Activated T-helper 2 cell treated with anti-CD3 and anti-CD28 coated beads, Interferon-gamma antibody, Interleukin-2, Interleukin-4, amounts not matched to agents 10 μg/mL and 5 μg/mL and 100 μg/mL, durations not matched to agents 14 hours and 24 hours and 36 hours (primary cell): ENCODE measurements at places on chromosomes 1 and 21. TPM values are rescaled to one million over a fixed set of nuclear protein-coding genes. Genes with fewer than 3 reads are reported as not detected.

SH2D1B gene
- total RNA-seq = 0.84 and 1.0 TPM in 2 replicates

DNA sequence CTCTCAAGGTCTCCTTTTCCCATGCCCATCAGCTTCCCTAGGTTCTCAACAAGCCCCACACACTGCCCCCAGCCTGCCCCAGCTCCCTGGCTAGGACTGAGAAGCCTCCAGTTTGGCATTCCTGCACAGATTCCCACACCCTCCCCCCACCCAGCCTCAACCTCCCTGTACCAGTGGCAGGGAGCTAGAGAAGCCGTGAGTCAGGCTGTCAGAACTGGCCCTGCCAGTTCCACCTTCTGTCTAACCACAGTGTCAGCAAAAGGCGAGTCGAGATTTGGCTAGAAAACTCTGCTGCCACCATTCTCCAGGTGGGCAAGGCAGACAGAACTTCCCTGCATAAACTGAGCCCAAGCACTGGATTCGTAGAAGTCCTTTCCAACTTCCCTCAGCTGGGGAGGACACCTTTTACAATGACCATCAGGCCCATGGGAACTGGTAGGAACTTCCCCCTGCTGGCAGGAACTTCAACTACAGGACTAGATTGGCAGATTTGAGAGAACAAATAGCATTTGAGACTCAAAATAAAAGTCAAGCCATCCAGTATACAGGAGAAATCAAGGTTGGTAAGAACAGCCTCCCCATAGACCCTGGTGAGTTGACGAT, 31.0 kb downstream of the TNNT2 start:
- H3K36me3 ChIP-seq = no peaks in the 10 kb centered on the region
- no peaks in the 10 kb centered on the region for H3K4me1 ChIP-seq
- no peak overlapping the region for H3K4me3 ChIP-seq

CYP4B1 gene
- not detected in 2 replicates for total RNA-seq

GRCh38 chr21:42193131-42193671, 25.7 kb upstream of the ABCG1 start:
- peak; percentile 76 for DNase-seq
- peaks cover 57% of the 10 kb centered on the region for H3K4me1 ChIP-seq
- no peaks in the 10 kb centered on the region for H3K36me3 ChIP-seq

FCRL4 gene
- not detected in 2 replicates for total RNA-seq

GRCh38 chr1:184425449-184426277, 38.8 kb downstream of the C1orf21 start:
- H3K27ac ChIP-seq = no peak overlapping the region
- no peaks in the 10 kb centered on the region for H3K36me3 ChIP-seq
- H3K4me3 ChIP-seq = no peak overlapping the region
- H3K4me1 ChIP-seq = no peaks in the 10 kb centered on the region

DNA sequence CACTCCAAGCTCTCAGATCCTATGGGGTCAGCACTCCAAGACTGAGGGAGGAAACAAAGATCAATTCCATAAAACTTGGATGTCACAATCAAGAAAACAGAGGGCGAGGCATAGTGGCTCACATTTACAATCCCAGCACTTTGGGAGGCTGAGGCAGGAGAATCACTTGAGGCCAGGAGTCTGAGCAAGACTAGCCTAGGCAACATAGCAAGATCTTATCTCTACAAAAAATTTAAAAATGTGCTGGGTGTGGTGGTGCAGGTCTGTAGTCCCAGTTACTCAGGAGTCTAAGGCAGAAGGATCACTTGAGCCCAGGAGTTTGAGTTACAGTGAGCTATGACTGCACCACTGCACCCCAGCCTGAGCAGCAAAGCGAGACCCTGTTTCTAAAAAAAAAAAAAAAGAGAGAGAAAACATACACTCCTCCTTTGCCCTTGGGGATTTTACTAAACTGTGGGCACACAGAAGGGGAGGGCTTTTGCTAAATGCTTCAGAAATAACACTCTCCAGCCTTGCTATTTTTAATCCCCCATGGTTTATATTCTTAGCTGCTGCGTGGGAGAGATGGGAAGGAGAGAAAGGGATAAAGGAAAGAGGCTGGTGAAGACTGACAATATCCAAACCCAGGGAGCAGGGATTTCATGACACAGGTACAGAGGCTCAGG, 18.1 kb downstream of the ARHGEF2 start:
- H3K27me3 ChIP-seq = no peaks in the 10 kb centered on the region
- H3K4me1 ChIP-seq = peaks cover 17% of the 10 kb centered on the region
- H3K27ac ChIP-seq = peak overlapping the region; percentile 62

ADGRL4 gene
- total RNA-seq = not detected in 2 replicates

GBP4 gene
- 13.9 and 14.3 TPM in 2 replicates for total RNA-seq

LHX8 gene
- not detected in 2 replicates for total RNA-seq

DNA sequence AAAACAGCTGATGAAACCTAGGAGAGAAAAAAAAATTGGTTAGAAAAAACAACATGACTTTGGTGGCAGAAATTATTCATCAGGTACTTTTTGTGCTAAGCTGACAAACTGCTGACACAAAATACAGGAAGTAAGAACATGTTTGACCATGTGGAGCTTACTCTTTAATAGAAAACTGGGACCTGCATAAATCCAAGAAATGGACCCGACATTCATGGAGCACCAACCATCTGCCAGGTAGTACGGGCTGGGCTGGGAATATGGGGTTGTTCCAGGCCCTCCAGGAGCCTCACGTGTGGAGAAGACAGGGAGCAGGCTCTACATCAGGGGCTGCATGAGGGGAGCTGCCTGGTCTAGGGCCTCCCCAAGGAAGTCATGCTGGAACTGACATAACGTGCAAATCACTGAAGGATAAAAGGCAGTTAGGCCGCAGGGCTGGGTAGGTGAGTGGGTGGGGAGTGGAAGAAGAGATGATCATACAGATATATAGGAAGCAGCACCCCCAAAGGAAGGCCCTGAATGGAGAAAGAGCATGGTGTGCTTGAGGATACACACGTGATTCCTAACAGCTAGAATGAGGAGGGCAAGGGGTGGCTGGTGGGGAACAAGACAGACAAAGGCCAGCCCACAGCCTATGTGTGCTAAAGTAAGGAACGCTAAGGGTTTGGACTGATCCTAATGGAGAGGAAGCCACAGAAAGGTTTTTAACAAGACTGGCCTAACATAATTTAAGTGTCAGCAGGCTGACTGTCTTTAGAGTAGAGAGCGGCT, 26.1 kb downstream of the CD58 start:
- peak overlapping the region; percentile 69 for H3K4me3 ChIP-seq
- H3K36me3 ChIP-seq = peaks cover 75% of the 10 kb centered on the region
- peak overlapping the region; percentile 98 for H3K27ac ChIP-seq
- no peak for DNase-seq
- H3K27me3 ChIP-seq = no peaks in the 10 kb centered on the region

DNA sequence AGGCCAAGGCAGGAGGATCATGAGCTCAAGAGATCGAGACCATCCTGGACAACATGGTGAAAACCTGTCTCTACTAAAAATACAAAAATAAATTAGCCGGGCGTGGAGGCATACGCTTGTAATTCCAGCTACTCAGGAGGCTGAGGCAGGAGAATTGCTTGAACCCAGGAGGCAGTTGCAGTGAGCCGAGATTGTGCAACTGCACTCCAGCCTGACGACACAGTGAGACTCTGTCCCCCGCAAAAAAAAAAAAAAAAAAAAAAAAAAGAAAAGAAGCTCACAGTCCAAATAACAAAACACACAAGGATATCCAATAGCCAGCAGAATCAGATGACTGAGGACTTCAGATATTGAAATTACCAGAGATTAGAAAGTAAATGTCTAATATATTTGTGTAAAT, 11.8 kb downstream of the AHCTF1 start:
- H3K36me3 ChIP-seq = peaks cover 55% of the 10 kb centered on the region
- H3K27ac ChIP-seq = no peak overlapping the region
- H3K27me3 ChIP-seq = no peaks in the 10 kb centered on the region
- DNase-seq = no peak

- H3K27ac ChIP-seq = no peak overlapping the region
- no peak for DNase-seq
- H3K36me3 ChIP-seq = no peaks in the 10 kb centered on the region
- no peaks in the 10 kb centered on the region for H3K4me1 ChIP-seq
- H3K27me3 ChIP-seq = no peaks in the 10 kb centered on the region
Observed at GRCh38 chr1:170273291-170274130, 127.8 kb downstream of the NTMT2 start.

DNA sequence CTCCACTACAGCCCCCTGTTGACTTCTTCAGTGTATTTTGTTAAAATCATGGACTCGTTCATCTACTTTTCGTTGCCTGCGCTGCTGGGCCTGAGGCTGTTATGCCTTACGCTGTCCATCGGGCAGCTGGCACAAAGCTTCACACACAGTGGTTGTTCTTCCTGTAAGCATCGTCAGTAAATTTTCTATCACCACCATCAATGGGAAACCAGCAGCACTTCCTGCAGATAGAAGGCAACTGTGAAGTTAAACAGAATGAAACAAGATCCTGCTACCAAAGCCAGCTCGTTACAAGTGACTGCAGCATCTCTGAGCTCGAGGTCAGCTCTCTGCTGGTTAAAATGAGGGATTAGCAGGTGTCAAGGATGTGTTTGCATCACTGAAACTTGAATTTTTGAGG, 21.9 kb upstream of the PADI6 start:
- no peaks in the 10 kb centered on the region for H3K36me3 ChIP-seq
- H3K27me3 ChIP-seq = no peaks in the 10 kb centered on the region
- no peak for DNase-seq
- no peak overlapping the region for H3K27ac ChIP-seq
- no peak overlapping the region for H3K4me3 ChIP-seq

DNA sequence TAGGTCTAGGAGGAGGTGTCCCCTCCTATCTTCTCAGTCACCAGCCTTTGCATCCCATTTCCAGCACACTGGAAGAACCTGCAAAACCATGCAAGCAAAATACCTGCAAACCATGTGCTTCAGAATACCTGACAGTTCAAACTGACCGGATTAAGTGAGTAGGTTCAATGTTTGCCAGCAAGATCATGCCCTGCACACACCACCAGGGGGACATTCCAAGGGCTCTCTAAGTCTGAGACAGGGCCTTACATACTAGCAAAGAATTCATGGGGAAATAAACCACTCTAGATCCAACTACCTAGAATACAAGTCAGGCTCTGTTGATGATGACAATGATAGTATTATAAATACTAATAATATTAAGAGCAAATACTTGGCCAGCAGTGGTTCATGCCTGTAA, 27.6 kb downstream of the INPP5B start:
- H3K27ac ChIP-seq = no peak overlapping the region
- no peak for DNase-seq
- no peaks in the 10 kb centered on the region for H3K27me3 ChIP-seq
- H3K36me3 ChIP-seq = peaks cover 4% of the 10 kb centered on the region

DNA sequence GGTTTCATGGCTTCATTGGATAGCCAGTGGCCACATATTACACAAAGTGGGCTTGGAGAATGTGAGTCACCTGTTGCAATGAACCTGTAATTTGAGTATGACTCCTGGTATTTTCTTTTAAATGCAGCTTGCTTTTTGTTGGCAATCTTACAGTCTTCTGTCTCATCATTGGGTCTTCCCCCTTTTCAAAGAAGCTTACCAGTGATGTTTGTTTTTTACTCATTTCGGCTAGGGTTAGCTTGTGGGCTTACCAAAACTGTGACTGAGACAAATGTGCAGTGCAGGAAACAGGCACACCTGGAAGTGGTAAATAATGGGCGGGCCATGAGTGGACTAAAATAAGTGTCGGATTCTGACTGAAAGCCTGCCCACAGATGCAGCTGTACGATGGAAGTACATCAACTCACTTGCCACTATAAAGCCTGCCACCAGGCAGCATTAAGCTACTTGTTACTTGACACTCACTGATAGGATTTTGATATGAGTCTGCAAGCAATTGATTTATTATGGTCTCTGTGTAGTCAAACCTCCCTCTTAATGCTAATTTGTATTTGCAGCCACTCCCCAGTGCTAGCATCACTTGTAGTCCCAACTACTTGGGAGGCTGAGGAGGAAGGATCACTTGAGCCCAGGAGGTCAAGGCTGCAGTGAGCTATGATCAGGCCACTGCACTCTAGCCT, 4.2 kb downstream of the HHAT start:
- peak overlapping the region; percentile 8 for H3K4me3 ChIP-seq
- H3K4me1 ChIP-seq = peaks cover 31% of the 10 kb centered on the region
- peak; percentile 60 for DNase-seq
- no peak overlapping the region for H3K27ac ChIP-seq
- peaks cover 25% of the 10 kb centered on the region for H3K27me3 ChIP-seq
- no peaks in the 10 kb centered on the region for H3K36me3 ChIP-seq

RGS13 gene
- total RNA-seq = not detected in 2 replicates

DNA sequence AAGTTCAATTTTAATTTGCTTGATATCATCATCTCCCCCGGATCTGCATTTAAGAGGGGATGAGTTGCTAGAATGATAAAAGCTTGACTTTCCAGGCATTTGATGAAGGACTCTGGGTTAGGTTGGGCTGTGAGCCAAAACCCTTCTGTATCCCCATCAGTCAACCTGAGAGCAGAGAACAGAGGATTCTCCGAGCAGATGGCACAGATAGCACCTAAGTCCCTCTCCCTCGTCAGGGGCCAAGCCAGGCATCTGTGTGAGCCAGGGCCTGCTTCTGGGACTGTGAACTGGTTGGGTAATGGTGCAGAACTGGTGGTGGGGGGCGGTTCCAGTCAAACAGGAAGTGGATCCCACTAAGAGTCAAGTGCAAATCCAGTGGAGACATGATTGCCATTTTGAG, 205.8 kb downstream of the TNR start:
- peaks cover 8% of the 10 kb centered on the region for H3K27me3 ChIP-seq
- no peaks in the 10 kb centered on the region for H3K36me3 ChIP-seq
- H3K4me3 ChIP-seq = no peak overlapping the region
- no peak for DNase-seq

DNA sequence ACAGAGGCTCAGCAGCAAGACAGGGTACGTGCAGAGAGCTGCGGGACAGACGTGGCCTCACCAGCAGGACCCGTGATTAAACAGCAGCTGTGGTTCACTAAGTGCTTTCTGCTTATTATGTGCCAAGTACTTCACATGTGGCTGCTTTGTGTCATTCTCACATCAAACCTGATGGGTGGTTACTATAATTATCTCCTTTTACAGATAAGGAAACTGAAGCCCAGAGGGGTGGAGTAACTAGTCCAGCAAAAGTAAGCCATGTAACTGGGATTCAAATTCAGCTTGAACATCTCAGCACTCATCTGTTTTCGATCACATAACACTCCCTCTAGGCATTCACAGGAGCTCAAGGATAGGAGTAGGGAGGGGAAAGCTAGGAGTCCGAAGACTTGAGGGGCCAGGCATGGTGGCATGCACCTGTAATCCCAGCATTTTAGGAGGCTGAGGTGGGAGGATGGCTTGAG, 50.8 kb upstream of the CLIC4 start:
- H3K27me3 ChIP-seq = peaks cover 3% of the 10 kb centered on the region
- peaks cover 15% of the 10 kb centered on the region for H3K4me1 ChIP-seq
- no peak overlapping the region for H3K27ac ChIP-seq
- DNase-seq = no peak
- no peaks in the 10 kb centered on the region for H3K36me3 ChIP-seq
- H3K4me3 ChIP-seq = no peak overlapping the region

- H3K4me3 ChIP-seq = no peak overlapping the region
- H3K4me1 ChIP-seq = no peaks in the 10 kb centered on the region
- H3K27me3 ChIP-seq = no peaks in the 10 kb centered on the region
- no peak for DNase-seq
- H3K27ac ChIP-seq = no peak overlapping the region
Observed at GRCh38 chr1:48040154-48040553, 43.0 kb upstream of the TRABD2B start.

GRCh38 chr1:176696109-176696508, 233.1 kb downstream of the PAPPA2 start:
- no peak for DNase-seq
- no peaks in the 10 kb centered on the region for H3K4me1 ChIP-seq
- H3K36me3 ChIP-seq = no peaks in the 10 kb centered on the region
- no peak overlapping the region for H3K4me3 ChIP-seq
